ENCODE measurements at places on chromosomes 16 and 17. TPM values are rescaled to one million over a fixed set of nuclear protein-coding genes. Genes with fewer than 3 reads are reported as not detected.

Gene CBX2
- total RNA-seq, result 1.7 TPM

Gene PRDM7
- not detected for total RNA-seq

- no peak for ATAC-seq
These were observed 253.6 kb upstream of the XYLT1 start for GRCh38 chr16:17724242-17724898.

Gene FMNL1
- total RNA-seq, result 12.0 TPM

DNA sequence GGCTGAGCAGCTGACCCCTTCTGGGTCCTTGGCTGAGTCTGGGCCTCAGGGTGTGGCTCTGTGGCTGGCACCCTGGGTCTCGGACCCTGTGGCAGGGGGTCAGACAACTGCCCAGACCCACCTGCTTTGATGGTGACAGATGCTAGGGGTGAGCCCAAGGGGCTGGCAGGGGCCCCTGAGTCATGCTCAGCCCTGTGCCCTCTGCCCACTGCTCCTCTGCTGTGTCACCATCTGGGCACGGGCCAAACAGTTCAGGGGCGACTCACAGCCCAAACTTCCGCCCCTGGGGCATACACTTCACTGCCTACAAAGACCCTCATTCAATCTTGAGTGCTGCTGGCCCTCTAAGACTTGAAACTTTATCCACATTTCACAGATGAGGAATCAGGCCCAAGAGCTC, 5.7 kb downstream of the ADGRG1 start:
- no peak for ATAC-seq

- no peak for ATAC-seq
These were observed 150.4 kb downstream of the WWOX start for GRCh38 chr16:78249832-78250231.

- ATAC-seq, result no peak
These were observed 7.3 kb downstream of the DLX4 start for GRCh38 chr17:49976163-49976827.

DNA sequence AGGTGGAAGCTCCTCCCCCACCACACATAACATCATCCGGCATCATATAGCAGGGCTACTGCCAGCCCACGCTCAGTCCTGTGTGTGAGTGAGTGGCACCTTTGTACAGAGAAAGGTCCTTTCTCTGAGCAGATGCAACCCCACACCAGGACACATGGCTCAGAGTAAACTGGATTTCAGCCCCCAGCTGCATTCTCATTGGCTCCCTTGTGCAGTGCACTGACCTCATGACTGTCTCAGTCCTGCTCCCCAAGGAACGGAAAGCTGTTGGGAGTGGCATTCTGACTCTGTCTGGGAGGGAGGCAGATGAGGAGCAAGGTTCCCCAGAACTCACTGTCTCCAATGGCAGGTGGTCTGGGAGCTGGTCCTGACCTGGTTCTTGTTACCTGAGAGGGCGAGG, 244.1 kb downstream of the PHKB start:
- ATAC-seq, result no peak

DNA sequence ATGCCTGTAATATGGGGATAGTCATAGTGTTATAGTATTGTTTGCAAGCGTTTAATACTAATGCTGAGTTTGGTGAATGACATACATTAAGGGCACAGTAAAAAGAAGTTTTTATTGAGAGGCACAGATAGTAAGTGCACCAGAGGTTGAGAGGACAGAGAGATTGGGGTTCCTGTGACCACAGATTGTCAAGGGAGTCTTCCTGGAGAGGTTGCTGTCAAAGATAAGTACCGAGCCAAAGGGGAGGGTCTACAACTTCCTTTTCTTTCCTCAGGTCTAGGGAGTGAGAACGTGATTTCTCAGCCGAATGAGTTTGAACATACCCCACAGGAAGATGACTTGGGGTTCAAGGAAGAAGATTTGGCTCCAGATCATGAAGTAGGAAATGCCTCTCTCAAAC, 1.8 kb downstream of the ZNF48 start:
- ATAC-seq, result no peak

Gene TP53TG3F
- not detected for total RNA-seq

GRCh38 chr17:76495663-76496400, 5.4 kb downstream of the RHBDF2 start:
- ATAC-seq, result no peak

DNA sequence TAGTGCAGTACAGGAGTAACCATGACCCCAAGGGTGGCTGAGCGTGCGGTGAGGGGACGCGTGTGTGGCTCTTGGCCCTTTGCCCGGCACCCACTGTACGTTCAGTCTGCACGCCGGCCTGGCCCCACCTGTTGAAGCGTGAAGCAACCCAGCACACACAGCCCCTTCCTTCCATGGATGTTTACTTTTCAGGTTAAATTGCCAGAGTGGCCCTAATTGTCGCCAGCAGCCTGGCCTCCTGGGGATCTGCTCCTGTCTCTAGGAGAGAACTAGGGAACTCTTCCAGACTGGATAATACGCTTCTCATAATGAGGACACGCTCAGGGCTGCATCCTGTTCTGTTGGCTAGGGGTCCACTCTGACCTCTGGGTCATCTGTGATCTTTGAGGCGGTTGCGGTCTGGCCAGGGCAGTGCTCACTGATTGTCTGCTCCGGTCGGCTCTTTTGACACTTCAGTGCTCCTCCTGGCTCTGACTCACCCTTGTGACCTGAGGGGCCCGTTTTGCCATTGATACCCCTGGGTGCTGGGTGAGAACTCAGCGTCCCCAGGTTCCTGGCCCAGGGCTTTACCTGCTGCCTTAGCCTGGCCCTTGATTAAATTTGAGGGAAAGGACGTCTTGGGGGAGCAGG, 27.7 kb downstream of the TPSG1 start:
- ATAC-seq, result no peak

Gene IL17C
- total RNA-seq, result not detected

- no peak for ATAC-seq
These were observed 470.1 kb downstream of the TOX3 start for GRCh38 chr16:52076801-52077201.

GRCh38 chr17:65061646-65062045, 5.1 kb upstream of the GNA13 start:
- ATAC-seq, result no peak

DNA sequence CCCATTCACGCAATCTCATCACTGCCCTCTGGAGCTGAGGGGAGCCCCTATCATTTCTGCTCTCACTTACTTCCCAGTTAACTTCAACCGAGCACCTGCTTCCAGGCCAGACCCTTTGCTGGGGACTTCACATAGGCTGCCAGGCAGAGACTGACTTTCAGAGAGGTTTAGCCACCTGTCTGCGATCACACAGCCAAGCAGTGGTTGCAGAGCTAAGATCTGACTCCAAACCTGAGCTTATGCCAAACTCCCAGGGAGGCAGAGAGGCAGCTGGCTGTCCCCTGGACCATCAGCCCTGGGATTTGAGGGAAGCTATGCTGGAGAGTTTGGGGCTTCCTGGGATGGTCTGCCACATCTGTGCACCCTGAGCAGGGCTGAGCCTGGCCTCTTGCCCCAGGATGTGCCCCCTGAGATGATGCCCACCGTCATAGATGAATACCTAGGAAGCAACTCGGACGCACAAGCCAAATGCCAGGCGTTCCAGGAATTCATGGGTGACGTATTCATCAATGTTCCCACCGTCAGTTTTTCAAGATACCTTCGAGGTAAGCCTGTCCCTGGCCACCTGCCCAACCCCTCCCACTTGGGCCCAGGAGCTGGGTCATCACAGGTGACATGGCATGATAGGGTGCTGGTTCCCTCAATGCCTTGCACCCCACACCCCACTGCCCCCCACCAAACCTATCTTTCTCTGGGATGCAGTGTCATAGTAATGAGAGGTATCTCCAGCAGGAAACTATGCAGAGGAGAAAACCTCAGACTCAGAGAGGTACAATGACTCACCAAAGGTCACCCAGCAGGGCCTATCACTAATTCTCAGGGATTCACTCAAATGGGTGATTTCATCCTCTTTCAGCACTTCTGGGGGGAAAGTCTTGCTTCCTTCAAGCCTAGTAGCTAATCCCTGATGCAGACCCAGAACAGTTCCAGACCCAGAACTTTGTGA, 10.0 kb downstream of the CES3 start:
- ATAC-seq, result no peak

Gene METTL26
- total RNA-seq, result 114 TPM

- no peak for ATAC-seq
These were observed 9.0 kb upstream of the AMZ2 start for GRCh38 chr17:68238871-68239253.

Gene SLC13A5
- total RNA-seq, result 0.39 TPM

- no peak for ATAC-seq
These were observed 399.2 kb downstream of the SLC39A11 start for GRCh38 chr17:72693151-72693878.

Gene ARHGDIG
- total RNA-seq, result 2.7 TPM

DNA sequence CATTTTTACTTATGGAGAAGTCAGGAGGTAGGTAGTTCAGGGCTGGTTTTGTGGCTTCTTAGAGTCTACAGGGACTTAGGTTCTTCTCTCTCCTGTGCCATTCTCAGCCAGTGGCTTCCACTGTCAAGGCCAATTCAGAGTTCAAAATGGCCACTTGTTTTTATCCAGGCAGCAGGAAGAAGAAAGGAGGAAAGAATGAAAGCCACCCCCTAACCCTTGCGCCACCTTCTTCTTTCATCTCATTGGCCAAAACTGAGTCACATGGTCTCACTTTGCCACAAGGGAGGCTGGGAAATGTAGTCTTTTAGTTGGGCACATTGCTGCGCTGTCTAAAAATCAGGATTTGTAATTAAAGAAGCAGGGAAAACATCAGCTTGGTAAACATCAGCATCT, 60.8 kb upstream of the MED9 start:
- ATAC-seq, result no peak

Gene NTN3
- total RNA-seq, result not detected

GRCh38 chr17:6070913-6071511, 833 bp downstream of the WSCD1 start:
- ATAC-seq, result no peak

Gene CHRNE
- not detected for total RNA-seq

- ATAC-seq, result no peak
These were observed 108.3 kb upstream of the ZNF750 start for GRCh38 chr17:82948081-82948511.

- no peak for ATAC-seq
These were observed 200.4 kb upstream of the ZFHX3 start for GRCh38 chr16:73248316-73248715.

GRCh38 chr16:4315186-4316107, at the start of gene GLIS2:
Gene GLIS2, plus strand, starts transcription at chr16:4316067. Its CDS starts 16,214 bp downstream, at chr16:4332281.
- peak; percentile 88 for ATAC-seq

Gene SLC5A11
- 2.8 TPM for total RNA-seq

Gene C17orf113
- total RNA-seq, result 1.4 TPM

Gene IRX6
- 0.12 TPM for total RNA-seq

Gene SPATA32
- not detected for total RNA-seq

DNA sequence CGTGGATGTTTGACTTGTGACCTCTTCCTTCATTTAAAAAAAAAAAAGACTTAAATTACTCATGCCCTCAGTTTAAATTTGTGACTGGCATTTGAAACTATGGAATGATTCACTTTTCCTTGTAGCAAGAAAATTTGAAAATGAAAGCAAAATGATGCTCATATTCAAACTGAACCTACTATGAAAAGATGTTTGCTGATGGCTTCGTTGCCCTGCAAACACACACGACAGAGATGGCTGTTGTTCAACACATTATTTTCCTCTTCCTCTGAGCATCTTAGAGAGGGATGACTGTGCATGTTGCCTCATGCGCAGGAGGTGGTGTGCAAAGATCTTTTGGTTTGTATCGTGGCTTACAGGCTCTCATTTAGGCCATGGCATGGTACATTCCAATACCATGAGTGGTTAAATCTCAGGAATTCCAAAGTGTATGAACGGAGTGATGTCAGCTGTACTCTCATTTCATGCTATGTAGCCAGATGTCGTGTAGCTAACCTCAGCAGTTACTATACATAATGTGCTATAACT, 164.5 kb downstream of the PRKCA start:
- peak; percentile 93 for ATAC-seq

DNA sequence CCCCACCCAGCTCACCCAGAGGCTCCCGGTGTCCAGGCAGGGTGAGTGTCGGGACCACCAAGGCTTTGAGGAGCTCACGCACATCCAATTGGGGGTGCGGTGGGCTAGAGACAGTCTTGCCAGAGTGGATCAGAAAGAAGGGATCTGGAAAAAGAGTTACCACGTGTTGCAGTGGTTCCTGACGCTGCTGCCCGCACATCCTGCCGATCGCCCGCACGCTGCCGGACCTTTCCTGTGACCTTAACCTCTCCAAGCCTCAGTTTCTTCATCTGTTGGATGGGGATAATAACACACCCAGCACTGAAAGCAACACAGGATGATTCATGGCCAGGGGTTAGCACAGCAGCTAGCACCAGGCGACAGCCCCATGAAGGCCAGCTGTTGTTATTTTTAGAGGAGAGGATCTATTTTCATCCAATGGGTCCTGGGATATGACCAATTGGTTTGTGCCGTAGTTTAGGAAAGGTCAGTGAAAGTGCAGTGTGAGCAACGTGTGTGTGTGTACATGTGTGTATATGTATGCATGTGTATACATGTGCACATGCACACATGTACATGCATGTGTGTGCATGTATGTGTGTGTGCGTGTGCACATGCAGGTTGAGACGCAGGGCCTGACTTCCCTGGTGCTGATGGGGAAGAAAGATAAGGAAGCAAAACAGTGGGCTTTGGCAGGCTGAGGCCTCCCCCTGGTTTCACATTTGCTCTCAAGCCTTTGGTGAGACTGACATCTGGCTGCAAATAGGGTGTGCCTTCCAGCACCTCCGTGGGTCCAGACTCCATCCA, 2.5 kb downstream of the ITGAX start:
- ATAC-seq, result no peak

Gene TEKT3
- 2.6 TPM for total RNA-seq

- ATAC-seq, result no peak
These were observed 36.9 kb downstream of the GPATCH8 start for GRCh38 chr17:44466339-44466738.

- ATAC-seq, result peak; percentile 82
These were observed at the start of gene KCTD11 for GRCh38 chr17:7351665-7352502. Gene KCTD11, plus strand, starts transcription at chr17:7352162.

DNA sequence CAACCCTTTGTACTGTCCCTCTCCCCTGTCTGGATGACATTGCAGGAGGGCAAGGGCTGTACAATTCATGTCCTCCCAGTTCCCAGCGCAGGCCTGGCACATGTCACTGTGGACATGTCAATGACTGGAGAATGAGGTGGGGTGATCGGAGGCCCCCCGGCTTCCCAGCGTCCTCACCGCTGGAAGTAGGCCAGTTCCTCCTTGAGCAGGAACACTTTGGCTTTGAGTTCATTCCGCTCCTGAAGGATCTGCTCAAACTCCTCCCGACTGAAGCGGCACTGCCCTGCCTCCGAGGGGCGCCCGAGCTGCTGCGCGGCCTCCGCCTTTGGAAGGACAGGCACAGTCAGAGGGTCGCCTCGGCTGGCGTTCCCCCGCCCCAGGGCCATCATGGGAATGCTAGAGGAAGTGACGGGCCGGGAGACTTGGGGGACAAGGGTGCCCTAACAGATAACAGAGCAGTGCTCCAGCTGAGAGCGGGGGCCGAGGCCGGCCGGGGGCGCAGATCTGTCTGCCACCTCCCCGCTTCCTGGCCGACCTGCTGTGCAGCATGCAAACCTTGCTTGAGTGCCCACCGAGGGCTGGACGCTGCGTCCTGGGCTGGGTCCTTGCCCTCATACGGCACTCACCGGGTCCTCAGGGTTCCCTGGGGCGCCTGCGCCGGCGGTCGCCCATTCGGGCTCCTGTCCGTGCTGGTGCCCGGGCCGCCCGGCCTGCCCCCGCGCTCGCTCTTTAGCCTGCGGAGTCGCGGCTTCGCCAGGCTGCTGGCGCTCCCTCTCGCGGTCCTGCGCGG, 1.3 kb downstream of the RILP start:
- no peak for ATAC-seq

Measured in gastroesophageal sphincter (tissue), 4 donors.